Stomach (tissue), 19 donors: ENCODE measurements at places on chromosomes 16 and 17. TPM values are rescaled to one million over a fixed set of nuclear protein-coding genes. Genes with fewer than 3 reads are reported as not detected.

GRCh38 chr16:87604634-87605111 lies 2.4 kb downstream of the JPH3 start:
- no peak for DNase-seq

DNA sequence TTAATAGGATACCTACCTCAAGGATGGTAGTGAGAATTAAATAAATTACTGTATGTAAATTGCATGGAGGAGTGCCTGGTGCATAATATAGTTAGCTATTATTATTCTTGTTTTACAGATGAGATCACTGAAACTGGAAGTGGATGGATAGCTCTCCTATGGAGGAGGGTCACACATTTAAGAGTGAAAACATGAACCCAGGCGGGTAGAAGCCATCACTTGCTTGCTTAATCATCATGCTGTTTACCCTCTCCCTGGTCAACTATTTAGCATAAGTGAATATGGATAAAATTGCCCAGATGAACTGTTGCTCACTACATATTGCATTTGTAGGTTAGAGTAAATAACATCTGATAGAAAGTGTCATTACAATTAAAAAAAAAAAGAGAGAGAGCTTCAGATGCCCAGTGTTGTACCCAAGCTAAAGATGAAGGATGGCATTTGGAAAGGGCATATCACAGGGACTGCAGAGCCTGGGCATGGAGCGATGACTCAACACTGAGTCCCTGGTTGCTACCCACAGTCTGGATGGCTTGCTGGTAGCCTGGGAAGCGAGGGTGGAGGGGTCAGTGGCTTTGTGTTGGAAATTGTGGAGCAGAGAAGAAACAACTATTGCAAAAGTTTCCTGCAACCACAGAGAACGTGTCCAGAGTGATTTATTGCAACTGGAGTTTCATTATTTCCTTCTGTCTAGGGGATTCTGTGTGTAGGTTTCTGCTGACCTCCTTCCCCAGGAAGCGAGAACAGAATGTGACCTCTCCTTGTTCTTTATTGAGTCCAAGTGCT lies 414.4 kb downstream of the SHISA9 start:
- no peak for DNase-seq

Gene ITGAX
- total RNA-seq = 4.8 TPM

DNA sequence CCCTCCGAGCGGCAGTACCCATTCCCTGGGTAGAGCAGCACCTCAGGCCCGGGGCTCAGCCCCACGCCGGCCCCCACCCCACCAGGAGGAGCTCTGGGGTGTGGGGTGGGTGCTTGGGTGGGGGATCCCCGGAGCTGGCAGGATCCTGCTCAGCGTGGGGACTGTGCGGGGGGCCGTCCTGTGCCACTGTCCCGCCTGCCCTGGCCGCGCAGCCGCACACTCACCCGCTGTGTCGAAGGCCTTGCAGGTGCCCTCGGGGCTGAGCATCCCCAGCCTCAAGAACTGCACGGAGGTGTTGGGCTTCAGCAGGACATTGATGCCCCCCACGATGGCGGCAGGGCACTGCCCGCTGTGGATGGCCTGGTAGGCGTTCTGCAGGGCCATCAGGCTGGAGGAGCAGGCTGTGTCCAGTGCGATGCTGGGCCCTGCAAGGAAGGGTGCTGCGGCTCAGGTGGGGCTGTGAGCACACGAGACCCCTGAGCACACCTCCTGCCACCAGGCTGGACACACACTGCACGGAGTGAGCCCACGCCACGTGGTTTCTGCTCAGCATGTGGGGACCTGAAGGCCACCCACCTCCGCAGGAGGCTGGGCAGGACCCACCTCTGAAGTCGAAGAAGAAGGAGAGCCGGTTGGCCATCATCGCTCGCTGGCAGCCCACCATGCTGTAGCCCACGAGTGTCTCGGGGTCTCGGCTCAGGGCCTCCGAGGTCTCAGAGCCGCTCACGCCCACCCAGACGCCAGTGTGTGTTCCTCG lies 4.9 kb downstream of the FASN start:
- DNase-seq = no peak

GRCh38 chr16:72590151-72590937 lies 418.4 kb upstream of the PMFBP1 start:
- no peak for DNase-seq

DNA sequence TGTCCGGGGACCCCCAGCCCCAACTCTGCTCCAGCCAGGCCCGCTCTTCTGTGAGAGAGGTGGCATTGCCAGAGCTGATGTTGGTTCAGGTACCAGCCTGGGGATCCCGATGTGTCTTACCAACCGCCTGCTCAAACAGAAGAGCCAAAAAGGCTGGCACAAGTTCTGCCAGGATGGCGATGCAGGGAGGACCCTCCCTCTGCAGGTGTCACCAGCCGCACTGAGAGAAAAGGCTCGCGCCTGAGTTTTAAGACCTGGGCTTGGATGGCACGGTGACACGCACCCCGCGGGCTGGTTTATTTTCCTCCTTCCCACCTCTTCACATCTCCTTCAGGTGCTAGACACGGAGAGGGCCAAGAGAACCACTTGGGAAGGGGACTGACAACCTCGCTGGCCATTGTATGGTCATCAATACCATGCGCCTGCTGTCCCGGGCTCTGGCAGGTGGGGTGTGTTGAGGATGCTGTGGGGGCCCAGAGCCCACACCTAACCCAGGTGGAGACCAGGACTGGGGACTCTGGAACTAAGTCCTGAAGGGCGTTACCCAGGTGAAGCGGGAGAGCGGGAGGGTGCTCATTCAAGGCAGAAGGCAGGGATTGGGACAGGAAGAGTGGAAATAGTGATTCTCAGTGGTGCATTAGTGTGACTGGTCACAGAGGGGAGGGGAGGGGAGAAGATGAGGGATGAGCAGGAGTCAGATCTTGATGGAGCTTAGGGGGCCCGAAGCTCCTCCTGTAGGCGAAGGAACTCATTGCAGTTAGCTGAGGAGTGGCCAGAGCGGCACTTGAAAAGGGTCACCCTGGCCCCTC lies 16.3 kb downstream of the FOXJ1 start:
- no peak for DNase-seq

Gene CDH5
- 26.3 TPM for total RNA-seq

GRCh38 chr16:48347980-48348379 lies 37.2 kb downstream of the SIAH1 start:
- no peak for DNase-seq

Gene HOXB1
- not detected for total RNA-seq

DNA sequence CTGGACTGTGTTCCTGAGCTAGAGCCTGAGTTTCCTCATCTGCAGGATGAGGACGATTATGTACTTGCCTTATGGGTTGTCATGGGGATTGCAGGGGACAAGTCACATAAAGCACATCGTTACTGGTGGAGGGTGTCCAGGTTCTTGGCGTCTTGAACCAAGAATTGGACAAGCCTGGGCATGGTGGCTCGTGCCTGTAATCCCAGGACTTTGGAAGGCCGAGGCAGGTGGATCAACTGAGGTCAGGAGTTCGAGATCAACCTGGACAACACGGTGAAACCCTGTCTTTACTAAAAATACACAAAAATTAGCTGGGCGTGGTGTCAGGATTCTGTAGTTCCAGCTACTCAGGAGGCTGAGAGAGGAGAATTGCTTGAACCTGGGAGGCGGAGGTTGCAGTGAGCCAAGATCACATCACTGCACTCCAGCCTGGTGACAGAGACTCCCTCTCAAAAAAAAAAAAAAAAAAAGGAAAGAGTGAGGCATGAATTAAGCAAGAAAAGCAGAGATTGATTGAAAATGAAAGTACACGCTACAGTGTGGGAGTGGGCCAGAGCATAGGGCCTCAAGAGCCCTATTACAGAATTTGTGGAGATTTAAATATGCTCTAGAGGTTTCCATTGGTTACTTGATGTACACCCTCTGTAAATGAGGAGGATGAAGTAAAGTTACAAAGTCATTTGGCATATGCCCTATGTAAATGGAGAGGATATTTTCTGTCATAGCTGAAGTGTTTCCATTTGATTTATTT lies 30.7 kb downstream of the ADGRG5 start:
- DNase-seq = no peak

Gene STH
- total RNA-seq = not detected

GRCh38 chr16:31352376-31353115 lies 2.4 kb upstream of the ITGAX start:
- no peak for DNase-seq

GRCh38 chr17:29180034-29180787 lies at the start of gene MYO18A:
TSS of gene MYO18A (minus strand) at chr17:29180398. CDS start at chr17:29166940, 13,458 bp downstream.
- peak; percentile 95 for DNase-seq

Gene SCIMP
- total RNA-seq = not detected

Gene DOC2A
- total RNA-seq = 0.72 TPM

GRCh38 chr17:70776441-70776840 lies 607.1 kb downstream of the KCNJ2 start:
- DNase-seq = no peak

GRCh38 chr17:77478899-77479298 lies 338.1 kb downstream of the SEC14L1 start:
- DNase-seq = no peak

- DNase-seq = no peak
These were observed 20.5 kb downstream of the EMC8 start for GRCh38 chr16:85778873-85779272.

GRCh38 chr17:1197781-1198490 lies 18.2 kb upstream of the ABR start:
- peak; percentile 80 for DNase-seq

Gene TEKT1
- not detected for total RNA-seq

Gene TBCD
- 51.2 TPM for total RNA-seq

- DNase-seq = no peak
These were observed 9.6 kb downstream of the MARVELD3 start for GRCh38 chr16:71635632-71636031.

DNA sequence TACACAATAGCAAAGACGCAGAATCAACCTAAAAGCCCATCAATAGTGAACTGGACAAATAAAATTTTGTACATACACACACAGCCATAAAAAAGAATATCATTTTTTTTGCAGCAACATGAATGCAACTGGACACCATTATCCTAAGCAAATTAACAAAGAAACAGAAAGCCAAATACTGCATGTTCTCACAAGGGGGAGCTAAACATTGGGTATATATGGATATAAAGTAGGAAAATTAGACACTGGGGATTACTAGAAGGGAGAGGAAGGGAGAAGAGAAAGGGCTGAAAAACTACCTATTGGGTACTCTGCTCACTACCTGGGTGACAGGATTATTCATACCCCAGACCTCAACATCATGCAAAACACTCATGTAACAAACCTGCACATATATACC lies 28.2 kb downstream of the ADAMTS18 start:
- DNase-seq = no peak

Gene EPOP
- total RNA-seq = 0.58 TPM

Gene TLCD2
- 4.5 TPM for total RNA-seq
